ENCODE measurements at places on chromosomes 16 and 17. TPM values are rescaled to one million over a fixed set of nuclear protein-coding genes. Genes with fewer than 3 reads are reported as not detected.

- ATAC-seq = no peak
Measured at GRCh38 chr16:24775455-24775854, 46.0 kb downstream of the TNRC6A start.

DNA sequence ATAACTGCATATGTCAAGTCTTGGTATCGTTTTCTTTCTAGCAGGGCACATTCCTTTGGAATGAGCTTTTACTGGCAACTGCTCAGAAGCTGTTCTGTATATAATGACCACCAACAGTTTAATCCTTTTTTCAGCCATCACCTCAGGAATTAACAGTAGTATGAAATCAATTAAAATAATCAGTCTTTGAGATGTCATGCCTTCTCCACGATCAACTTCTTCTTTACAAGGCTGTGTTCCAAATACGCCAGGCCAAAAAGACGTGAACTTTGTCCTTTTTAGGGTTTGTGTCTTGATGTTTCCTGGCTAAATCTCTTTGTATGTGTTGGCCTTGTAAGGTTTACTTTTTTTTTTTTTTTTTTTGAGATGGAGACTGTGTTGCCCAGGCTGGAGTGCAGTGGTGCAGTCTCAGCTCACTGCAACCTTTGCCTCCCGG lies 54.9 kb downstream of the ABCC1 start:
- no peak for ATAC-seq

DNA sequence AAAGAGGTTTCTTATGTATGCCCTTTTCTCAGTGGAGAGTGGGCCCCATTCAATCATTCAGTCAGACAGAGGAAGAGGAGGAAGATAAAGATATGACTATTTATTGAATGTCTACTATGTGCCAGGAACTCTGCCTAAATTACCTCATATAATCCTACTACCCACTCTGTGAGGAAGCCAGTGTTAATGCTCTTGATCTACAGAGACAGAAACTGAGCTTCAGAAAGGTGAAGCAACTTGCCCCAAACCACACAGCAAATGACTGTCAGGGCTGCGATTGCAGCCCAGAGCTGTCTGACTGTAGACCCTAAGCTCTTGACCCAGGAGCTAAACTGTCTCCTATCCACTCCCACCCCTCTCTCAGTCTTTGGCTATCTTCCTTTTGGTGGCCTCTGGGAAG lies 8.4 kb downstream of the SRCIN1 start:
- no peak for ATAC-seq

DNA sequence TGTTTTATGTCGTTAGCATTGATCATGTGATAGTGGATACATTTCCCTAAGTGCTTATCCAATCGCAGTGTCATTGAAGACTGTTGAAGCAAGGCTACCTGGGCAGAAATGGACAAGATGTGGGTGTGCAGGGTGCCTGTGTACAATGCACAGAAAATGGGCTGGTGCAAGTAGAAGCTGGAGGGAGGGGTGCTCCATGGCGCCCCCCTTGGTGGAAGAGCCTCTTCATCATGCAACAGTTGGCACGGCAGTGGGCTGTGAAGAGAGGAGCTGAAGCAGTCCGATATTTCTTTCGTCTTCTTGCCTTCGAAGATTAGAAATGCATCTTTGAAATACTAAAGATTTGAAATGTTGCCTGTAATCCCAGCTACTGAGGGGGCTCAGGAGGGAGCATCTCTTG lies 100.5 kb downstream of the PLCG2 start:
- no peak for ATAC-seq

GRCh38 chr16:2753733-2754020 lies 1.2 kb downstream of the SRRM2 start:
- ATAC-seq = no peak

- ATAC-seq = no peak
Measured at GRCh38 chr16:49116873-49117272, 164.8 kb downstream of the CBLN1 start.

- no peak for ATAC-seq
Measured at GRCh38 chr16:10039220-10040096, 142.8 kb downstream of the GRIN2A start.

DNA sequence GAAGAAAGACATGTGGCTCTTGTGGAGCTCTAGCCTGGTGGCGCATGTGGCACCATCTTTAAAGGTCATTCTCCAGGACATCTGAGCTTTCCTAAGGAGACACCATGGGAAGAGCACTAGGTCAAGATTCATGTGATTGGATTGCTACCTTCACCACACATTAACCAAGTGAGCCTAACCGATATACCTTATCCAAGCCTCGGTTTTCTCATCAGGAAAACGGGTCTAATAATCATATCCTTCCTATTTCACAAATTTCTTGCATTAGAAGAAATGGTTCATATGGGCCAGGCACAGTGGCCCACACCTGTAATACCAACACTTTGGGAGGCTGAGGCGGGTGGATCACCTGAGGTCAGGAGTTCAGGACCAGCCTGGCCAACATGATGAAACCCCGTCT lies 58.3 kb downstream of the TMEM186 start:
- no peak for ATAC-seq

GRCh38 chr16:70757183-70757582 lies 43.8 kb downstream of the VAC14 start:
- no peak for ATAC-seq

- no peak for ATAC-seq
Measured at GRCh38 chr17:45869676-45870341, 24.5 kb upstream of the MAPT start.

DNA sequence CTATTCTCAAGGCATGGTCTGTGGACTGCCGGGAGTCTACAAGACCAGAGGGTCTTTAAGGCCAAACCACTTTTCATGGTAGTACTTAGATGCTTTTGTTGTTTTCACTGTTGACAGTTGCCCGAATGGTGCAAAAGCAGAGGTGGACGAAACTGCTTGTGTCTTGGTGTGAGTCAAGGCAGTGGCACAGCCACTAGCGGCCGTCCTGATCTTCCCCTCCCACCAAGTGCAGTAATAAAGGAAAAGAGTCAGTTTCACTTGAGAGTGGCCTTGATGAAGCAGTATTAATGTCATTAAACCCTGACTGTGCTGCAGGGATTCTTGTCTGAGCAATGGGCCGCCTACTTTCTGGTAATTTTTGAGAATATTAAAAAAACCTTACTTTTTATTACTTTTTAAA lies 109.1 kb downstream of the PRKCA start:
- ATAC-seq = no peak

DNA sequence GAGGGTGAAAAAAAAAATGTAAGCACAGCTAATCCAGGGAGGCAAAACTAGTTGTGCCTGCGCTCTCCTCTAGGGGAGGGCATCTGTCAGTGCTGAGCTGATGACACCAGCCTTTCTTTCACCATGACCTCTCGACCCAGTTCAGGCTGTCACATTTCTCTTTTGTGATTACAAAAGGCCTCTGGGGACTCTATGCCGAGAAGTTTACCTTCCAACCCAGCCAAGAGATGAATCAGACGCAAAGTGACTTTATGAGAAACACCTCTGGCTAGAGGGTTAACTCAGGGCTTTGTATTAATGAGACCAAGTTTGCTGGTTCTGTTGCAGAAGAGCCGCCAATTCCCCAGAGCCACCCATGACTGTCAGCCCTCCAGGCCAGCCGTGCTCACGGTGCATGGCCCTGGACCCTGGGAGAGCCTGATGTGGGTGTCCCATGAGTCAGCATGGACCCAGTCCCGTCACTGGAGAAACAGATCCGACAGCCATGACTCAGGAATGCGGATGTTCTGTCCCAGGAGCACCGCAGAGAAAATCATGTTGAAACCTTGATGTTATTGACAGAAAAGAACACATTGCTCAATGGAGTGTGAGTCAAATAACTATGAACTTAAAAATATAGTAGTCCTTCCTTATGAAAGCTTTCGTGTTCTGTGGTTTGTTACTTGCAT lies 437.2 kb downstream of the HS3ST3B1 start:
- peak; percentile 98 for ATAC-seq

- ATAC-seq = no peak
Measured at GRCh38 chr17:57379237-57379894, 123.0 kb downstream of the MSI2 start.

- ATAC-seq = no peak
Measured at GRCh38 chr16:84741340-84741830, 41.6 kb downstream of the USP10 start.

- ATAC-seq = no peak
Measured at GRCh38 chr16:73997340-73997711, 299.3 kb upstream of the PSMD7 start.

DNA sequence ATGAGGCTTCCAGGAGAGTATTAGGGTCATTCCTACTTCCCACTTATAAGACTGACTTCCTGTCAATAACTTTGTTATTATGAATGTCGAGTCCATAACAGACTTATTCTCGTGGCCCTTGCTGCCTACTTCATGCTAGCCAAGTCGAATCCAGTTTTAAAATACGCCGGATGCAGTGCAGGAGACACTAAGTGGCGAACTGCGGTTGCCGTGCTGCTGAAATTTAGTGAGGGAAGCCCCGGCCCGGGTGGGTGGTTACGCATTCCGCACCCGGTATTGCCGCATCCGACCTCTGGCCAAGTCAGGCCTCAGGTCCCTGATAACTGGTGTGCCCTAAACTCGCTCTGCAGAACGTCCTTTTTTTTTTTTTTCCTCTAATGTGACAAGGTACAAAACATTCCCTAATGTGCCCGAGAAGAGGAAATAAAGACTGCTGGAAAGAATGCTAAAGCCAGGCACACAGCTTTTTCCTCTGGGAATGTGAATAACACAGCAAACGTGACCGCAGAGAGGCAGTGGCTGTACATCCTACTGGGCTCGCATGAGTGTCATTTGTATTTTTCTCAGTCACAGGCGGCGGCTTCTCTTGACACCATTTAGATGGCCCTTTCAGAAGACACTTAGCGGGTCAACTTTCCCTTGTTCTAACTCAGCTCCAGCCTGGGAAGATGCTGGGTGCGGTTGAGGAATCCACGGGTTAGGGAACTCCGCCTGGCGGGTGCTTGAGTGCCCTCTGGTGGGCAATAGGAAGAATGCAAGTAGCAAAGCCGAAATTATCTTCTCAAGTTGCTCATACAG lies 7.1 kb upstream of the AKTIP start:
- peak; percentile 67 for ATAC-seq

- peak; percentile 19 for ATAC-seq
Measured at GRCh38 chr16:878072-878784, 77.7 kb upstream of the GNG13 start.

DNA sequence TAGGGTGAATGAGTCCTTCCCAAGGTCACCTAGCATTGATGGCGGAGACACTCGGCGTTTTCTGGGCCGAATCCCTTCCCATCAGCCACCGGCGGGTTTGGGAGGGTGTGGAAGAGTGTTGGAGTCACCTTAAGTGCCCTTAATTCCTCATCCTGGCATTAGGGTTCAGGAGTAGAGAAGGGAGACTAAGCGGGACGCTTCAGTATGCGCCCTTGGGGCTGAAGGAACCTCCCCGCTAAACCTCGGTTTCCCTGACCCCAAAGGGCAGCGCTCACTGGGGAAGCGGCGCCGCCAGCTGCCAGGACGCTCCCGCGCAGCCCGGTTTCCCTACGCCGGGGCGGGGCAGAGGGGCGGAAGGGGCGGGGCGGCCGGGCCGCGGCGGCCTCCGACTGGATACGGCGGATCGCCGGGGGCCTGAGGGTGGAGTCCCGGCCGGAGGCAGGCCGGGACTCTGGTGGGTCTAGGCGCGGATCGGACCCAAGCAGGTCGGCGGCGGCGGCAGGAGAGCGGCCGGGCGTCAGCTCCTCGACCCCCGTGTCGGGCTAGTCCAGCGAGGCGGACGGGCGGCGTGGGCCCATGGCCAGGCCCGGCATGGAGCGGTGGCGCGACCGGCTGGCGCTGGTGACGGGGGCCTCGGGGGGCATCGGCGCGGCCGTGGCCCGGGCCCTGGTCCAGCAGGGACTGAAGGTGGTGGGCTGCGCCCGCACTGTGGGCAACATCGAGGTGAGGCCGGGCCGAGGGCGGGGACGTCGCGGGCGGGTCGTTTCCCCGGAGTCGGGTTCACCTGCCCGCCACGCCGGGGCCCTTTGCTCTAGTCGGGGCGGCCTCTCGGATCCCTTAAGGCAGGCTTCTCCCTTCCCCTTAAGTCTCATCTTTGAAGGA lies at the start of gene DHRS11:
TSS of gene DHRS11 (plus strand) at position 446 of the 882 bp plus-strand sequence. CDS start at position 577, 131 bp downstream.
- ATAC-seq = peak; percentile 84

GRCh38 chr17:36601303-36602029 lies at the start of gene MRM1:
TSS of gene MRM1 (plus strand) at chr17:36601583. CDS start at chr17:36601811, 228 bp downstream.
- ATAC-seq = peak; percentile 86

DNA sequence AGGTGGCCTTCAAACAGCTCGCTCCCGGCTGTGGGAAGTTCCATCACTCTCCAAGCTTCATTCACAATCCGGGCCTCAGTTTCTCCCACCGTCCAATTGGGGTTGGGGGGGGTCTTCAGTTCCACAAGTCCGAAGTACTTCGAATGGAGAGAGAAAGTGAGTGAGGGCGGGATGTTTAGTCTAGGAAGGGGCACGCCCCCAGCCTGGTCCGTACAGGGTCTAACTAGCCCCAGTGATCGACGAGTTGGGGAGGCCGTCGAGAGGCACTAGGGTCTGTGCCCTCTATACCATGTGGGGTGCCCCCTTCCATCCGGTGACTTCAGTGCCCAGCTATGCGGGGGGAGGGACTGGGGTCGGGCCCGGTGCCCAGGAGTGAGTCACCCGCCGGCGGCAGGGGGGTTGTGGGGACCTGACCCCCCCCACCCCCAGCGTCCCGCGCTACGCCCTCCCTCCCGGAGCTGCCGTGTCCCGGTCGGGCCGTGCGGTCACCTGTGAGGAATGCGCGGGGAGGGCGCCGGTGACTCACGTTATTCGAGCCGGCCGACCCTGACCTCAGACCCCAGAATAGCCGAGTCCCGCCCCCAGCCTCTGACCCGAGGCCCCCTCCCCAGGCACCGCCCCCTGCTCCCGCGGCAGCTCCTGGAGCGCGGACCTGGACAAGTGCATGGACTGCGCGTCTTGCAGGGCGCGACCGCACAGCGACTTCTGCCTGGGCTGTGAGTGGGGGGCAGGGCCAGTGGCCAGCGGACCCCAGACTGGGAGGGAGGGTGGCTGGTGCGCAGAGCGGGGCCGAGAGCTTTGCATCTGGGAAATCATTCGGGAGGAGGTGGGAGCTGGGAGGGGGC lies 658 bp downstream of the TNFRSF12A start:
- ATAC-seq = peak; percentile 35

DNA sequence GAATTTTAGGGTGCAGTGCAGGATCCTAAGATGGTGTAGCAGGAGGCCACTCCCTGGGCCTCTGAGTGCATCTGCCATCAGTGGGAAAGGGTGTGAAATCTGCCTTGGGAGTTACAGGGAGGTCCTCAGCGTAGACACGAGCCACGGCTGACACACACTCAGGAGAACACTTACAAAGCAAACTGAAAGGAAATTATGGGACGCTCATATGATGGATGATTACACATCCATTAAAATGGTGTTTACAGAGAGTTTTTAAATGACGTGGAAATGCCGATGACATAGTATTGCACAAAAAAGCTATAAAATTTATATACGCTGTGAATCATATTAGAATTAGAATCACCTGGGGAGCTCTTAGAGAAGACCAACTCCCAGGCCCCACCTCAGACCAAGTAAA lies 175.2 kb downstream of the CCDC182 start:
- no peak for ATAC-seq

The C16orf96 gene
- total RNA-seq = 0.04 TPM

The MYO15B gene
- 15.6 TPM for total RNA-seq

The MYL11 gene
- 2.2 TPM for total RNA-seq

The PSMD3 gene
- 80.2 TPM for total RNA-seq

The TMC8 gene
- total RNA-seq = 2.0 TPM

The MARCHF10 gene
- not detected for total RNA-seq

The KRT36 gene
- not detected for total RNA-seq

The NOG gene
- not detected for total RNA-seq

The SSTR5 gene
- total RNA-seq = not detected

The TBC1D3H gene
- total RNA-seq = not detected

The KRTAP1-5 gene
- not detected for total RNA-seq

Data from esophagus mucosa (tissue), 1 donor.